ENCODE measurements at places on chromosomes 4 and X. TPM values are rescaled to one million over a fixed set of nuclear protein-coding genes. Genes with fewer than 3 reads are reported as not detected.

Gene ABCG2
- polyA plus RNA-seq, result 19.8 TPM

Gene OCIAD1
- 206 TPM for polyA plus RNA-seq

Gene GCNA
- polyA plus RNA-seq, result 2.2 TPM

DNA sequence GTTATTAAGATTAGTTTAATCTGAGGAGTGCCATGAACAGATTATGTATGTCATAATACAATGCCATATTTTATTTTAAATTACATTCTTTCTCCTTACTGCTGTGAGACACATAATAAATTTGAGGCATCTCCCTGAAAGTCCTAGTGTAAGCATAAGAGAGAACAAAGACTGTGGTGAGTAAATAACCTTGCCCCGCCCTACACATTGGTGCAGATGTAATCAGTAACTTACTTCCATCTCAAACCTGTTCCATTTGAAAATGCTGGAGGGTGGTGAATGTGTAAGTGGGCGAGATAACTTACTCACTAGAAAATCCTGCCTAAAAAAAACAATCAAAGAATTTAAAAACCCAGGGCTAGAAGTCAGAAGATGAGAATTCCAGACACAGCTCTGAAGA, 338.1 kb upstream of the SLIT2 start:
- no peak for DNase-seq

DNA sequence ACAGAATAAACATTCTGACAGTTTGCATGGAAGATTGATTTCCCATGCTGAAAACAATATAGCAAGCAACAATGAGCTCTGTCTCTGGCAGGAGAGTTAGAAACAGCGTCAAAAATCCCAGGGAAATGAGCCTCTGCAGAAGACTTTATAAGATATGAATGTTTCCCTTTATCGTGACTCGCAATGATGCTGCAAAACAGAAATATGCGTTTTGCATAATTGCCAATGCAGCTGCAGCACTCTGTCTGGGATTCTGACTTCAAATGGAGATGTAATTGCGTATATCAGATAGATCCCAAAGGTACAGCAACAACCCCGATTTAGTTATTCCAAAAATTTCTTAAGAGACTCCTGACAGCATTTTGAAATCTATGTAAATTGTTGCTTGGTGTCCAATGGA, 702.4 kb upstream of the EPHA5 start:
- no peak for DNase-seq

GRCh38 chr4:92618968-92619367, 315.2 kb downstream of the GRID2 start:
- no peak for DNase-seq

DNA sequence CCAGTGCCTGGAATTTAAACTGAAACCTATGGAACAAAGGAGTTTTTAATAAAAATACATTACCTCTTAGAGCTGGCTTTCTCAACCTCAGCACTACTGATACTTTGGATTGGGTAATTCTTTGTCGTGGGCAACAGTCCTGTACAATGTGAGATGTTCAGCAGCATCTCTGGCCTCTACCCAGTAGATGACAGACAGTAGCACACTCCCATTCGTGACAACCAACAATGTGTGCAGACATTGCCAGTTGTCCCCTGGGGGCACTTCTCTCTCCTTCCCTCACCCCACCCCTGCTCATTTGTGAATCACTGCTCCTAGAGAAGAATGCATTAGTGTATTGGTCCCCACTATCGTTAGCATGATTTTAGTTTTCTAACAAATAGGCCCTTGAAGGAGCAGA, 16.2 kb downstream of the GPAT3 start:
- no peak for DNase-seq

GRCh38 chr4:84051639-84052038, 447.5 kb downstream of the NKX6-1 start:
- no peak for DNase-seq

DNA sequence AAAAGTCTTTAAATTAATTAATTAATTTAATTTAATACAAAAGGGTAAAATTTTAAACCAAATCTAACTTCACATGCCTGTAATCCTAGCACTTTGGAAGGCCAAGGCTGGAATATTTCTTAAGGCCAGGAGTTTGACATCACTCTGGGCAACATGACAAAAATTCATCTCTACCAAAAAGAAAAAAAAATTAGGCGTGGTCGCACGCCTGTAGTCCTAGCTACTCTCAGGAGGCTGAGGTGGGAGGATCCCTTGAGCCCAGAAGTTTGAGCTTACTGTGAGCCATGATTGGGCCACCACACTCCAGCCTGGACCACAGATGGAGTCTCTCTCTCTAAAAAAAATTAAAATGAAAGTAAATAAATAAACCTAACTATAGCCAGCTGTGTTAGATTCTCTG, 39.2 kb upstream of the ANTXR2 start:
- no peak for DNase-seq

DNA sequence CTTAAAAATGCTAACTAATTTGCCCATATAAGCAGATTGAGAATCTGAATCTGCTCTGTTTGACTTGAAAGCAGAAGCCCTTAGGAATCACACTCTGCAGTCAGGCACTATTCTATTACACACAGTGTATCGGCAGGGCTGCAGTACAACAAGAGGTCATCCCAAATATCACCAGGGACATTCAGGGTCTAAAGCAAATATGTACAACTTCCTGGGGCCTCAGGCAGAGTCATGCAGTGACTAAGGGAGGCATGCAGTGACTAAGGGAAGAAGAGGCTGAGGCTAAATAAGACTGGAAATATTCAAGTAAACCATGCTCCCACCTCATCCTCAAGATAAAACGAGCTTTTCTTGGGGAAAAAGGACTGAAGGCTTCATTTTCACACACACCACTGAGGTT, 20.9 kb downstream of the MAPK10 start:
- no peak for DNase-seq

Measured in left lung (tissue), 14 donors.